ENCODE measurements at places on chromosomes 1 and 21.

GRCh38 chr21:46325073-46325912 is 1.3 kb downstream of the PCNT start:
- peak; percentile 40 for DNase-seq

- DNase-seq = no peak
Measured at GRCh38 chr21:41960386-41960785, 6.6 kb upstream of the C2CD2 start.

- no peak for DNase-seq
Measured at GRCh38 chr1:199639453-199639852, 388.1 kb upstream of the NR5A2 start.

- no peak for DNase-seq
Measured at GRCh38 chr21:45830221-45830640, 151.3 kb upstream of the COL6A1 start.

DNA sequence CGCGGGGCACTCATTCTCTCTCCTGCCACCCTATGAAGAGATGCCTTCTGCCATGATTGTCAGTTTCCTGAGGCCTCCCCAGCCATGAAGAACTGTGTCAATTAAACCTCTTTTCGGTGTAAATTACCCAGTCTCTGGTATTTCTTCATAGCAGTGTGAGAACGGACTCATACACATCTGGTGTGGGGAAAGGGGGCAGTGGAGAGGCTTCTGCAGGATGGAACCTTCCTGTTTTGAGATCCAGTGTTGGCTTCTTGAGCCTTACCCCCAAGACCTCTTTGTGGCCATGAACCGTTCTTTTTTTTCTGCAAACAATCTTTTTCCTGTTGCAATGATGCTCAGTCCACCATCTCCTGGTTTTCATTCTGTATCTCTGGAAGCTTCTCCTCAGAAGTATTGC is 248.4 kb downstream of the PRDM2 start:
- no peak for DNase-seq

DNA sequence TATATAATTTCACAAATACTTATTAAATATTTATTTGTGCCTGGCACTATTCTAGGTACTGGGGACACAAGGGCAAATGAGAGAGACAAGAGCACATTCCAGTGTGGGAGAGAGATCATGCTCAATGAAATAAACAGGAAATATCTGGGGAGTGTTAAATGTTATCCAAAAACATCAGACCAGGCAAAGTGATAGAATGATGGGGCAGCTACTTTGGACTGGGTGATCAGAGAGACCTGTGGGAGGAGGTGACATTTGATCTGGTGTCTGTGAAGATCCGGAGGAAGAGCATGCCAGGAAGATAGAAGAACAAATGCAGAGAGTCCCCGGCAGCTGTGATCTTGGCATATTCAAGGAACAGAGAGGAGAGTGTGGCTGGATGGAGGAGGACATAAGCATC is 27.5 kb upstream of the GNG12 start:
- no peak for DNase-seq

DNA sequence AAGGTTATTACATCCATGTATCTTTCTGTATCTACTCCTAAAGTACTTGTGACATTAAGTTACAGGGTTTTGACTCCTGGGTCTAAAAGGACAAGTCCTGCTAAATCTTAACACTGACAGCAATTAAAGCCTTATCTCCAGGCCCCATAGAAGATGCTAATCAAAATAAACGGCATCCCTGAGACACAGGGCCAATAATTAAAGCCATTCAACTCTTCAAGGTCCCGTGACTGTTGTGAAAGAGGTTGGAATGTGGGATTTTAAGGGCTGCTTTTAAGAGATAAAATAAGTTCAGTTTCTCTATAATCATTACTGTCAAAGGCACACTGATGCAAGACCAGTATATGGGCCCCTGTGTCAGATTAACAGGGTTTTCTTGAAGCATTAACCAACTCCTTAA is 8.3 kb downstream of the DNAI4 start:
- no peak for DNase-seq

- no peak for DNase-seq
Measured at GRCh38 chr1:42183957-42184268, 19.4 kb upstream of the GUCA2A start.

DNA sequence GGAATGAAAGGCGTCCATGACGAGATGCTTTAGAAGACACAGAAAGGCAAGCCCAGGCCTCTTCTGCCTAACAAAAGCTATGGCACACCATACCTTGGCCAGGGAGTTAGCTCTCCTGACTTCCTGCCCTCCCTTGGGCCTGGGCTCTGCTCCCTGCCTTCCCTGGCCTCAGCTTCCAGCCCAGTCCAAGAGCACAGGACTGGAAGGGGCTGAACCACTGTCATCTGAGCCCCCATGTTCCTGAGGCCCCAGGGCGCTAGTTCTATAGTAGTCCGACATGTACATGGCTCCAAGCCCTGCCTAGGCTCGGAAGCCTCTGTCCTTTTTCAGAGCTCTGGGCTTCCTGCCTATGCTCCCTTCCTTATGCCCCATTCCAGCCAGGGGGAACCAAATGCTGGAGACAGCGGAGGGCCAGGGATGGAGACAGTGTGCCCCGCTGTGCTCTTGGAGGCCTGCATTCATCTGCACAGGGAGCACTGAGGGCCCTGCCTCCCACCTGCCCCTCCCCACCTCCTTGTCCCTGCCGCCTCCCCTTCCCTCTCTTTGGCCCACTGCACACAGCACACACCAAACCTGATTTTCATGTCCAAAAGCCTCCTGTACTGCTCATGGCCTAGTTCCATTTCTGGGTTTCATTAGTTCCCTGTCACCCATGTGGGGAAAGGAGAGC is 240.1 kb downstream of the RHOU start:
- DNase-seq = no peak

DNA sequence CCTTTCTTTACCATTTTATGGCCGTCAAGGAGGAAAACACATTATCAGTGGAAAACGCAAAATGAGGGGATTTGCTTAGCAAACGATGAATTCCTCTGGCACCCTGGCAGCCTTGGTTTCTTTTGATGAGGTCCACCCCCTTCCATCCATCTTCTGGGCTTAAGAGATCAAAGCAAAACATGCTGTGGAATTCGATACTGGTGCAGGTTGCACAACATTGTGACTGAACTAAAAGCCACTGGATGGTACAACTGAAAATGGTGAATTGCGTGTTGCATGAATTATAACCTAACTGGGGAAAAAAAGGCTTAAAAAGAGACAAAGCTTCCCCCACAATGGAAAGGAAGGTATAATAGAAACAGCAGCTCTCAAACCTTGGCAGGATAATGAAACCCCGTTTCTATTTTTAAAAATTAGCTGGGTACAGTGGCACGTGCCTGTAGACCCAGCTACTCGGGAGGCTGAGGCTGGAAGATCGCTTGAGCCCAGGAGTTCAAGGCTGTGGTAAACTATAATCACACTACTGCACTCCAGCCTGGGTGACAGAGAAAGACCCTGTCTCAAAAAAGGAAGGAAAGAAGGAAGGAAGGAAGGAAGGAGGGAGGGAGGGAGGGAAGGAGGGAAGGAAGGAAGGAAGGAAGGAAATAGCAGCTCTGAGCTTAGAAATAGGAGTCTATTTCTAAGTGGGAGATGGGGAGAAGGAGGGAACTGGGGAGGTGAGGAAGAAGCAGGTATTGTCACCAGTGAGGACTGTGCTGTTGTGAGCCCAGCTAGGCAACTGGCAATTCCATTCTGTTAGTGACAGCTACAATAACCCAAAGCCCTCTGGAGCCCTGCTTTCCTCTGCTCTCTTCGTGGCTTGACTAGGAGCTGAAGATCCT is 29.0 kb upstream of the LGALS8 start:
- no peak for DNase-seq

DNA sequence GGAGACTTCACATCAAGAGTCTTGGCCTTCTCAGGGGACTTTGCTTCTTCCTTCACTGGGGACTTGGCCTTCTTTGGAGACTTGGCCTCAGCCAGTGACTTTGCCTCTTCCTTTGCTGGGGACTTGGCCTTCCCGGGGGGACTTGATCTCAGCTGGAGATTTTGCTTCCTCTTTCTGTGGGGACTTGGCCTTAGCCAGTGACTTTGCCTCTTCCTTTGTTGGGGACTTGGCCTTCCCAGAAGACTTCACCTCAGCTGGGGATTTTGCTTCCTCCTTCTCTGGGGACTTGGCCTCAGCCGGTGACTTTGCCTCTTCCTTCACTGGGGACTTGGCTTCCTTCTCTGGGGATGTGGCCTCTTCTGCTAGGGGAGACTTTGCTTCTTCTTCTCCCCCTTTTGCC is 13.5 kb upstream of the CD2 start:
- DNase-seq = no peak

DNA sequence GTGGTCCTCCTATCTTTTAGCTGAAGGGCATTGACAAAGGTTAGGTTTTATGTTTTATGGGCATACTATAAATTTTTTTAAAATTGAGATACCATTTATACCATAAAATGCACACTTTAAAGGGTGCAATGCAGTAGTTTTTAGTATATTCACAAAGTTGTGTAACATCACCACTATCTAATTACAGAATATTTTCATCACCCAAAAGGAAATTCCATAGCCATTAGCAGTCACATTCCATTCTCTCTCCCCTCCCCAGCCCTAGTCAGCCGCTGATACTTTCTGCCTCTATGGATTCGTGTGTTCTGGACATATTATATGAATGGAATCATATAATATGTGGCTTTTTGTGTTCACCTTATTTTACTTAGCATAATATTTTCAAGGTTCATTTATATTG is 135.8 kb upstream of the B3GALT2 start:
- no peak for DNase-seq

DNA sequence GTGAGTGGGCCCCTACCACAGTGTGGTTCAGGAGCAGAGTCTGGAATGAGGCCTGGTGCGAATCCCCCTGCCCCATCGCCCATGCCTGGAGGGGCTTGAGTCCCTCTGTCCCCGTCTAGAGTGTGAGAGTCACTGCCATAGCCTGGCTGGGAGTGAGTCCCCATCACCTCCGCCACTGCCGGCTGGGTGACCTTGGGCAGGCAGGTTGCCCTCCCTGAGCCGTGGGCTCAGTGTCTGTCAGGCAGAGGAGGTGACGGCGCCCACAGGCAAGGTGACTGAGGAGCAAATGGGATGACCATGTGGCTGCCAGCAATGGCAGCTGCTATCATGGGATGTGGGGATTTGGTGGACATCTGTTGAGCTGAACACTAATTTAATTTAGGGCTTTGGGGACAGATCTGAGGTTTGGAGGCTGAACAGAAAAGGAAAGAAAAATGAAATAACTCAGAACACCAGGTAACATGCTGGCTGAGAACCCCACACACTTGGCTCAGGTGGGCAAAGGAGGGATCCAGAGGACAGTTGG is 38.1 kb upstream of the GPR153 start:
- DNase-seq = no peak

GRCh38 chr1:17919525-17920439 is 164.6 kb downstream of the ACTL8 start:
- DNase-seq = no peak

DNA sequence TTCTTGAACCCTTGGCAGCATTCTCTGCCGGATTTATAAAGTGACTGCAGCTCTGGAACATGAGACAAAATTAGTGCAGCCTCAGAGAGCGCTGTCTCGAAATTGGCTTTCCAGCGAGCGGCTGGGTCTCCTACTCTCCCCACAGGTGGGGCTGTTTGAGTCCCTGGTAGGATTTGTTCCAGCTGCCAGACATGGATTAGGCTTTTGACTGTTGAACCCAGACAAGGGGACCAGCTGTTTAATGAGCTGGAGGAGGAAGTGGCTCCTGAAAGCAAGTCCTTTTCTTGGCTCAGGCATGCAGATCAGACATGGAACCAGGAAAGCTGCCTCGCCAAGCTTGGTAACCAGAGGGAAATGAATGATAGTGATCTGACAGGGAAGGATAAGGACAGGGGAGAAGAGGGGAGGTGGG is 69.6 kb downstream of the UBIAD1 start:
- DNase-seq = no peak

GRCh38 chr1:36822648-36823047 is 211.7 kb downstream of the GRIK3 start:
- no peak for DNase-seq

- no peak for DNase-seq
Measured at GRCh38 chr21:33075128-33075527, 5.2 kb downstream of the OLIG1 start.

GRCh38 chr21:39502631-39503030 is 50.9 kb downstream of the SH3BGR start:
- no peak for DNase-seq

- no peak for DNase-seq
Measured at GRCh38 chr1:43910343-43910742, 23.3 kb upstream of the ARTN start.

GRCh38 chr1:229059671-229060539 is 211.0 kb upstream of the RAB4A start:
- no peak for DNase-seq

- DNase-seq = no peak
Measured at GRCh38 chr1:72623299-72623708, 341.0 kb upstream of the NEGR1 start.

DNA sequence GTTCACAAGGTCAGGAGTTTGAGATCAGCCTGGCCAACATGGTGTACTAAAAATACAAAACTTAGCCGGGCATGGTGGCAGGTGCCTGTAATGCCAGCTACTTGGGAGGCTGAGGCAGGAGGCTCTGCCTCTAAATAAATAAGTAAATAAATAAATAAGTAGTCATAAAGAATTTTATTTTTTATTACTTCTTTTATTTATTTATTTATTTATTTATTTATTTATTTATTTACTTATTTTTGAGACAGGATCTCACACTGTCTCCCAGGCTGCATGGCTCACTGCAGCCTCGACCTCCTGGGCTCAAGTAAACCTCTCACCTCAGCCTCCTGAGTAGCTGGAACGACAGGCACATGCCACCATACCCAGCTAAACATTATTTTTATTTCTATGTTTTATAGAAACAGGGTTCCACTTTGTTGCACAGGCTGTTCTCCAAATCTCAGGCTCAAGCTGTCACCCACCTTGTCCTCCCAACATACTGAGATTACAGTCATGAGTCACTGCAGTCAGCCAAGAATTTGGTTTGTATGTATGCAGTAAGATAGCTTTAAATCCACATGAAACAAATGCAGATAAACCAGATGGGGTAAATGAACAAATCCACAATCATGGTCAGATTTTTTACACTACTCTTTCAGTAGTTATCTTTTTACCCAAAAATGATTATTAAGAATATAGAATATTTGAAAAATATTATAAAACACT is 523.3 kb upstream of the RGS18 start:
- no peak for DNase-seq

DNA sequence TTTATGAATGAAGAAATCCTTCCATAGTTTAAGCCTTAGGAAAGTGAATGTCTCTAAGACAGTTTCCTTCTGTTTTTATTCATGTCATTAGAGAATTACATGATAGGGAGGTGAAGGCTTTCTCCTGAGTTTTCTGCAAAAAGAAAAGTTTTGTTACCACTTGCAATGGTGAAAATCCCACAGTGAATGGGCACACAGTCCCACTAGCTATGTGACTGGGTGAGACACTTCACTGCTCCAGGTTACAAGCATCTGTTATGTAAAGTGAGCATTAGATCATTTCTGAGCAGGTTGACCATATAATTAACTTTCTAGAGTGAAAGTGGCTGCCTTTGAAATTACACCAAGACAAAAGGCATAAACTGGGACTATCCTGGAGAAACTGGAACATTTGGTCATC is 38.9 kb upstream of the GREM2 start:
- no peak for DNase-seq

DNA sequence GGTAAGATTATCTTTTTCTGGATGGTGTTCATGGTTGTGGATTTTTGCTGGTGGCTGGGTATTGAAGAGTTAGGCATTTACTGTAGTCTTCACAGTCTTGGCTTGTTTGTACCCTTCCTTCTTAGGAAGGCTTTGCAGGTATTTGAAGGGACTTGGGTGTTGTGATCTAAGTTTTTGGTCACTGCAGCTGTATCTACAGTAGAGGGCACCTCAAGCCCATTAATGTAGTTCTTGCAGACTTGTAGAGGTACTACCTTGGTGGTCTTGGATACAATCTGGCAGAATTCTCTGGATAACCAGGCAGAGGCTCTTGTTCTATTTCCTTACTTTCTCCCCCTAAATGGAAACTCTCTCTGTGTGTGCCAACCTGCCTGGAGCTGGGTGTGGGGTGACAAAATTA is 155.8 kb upstream of the BRINP3 start:
- DNase-seq = no peak

Measured in stimulated activated CD4-positive, alpha-beta T cell treated with anti-CD3 and anti-CD28 coated beads, Interleukin-1b, Interleukin-23, amount 100 ng/mL, for 24 hours (primary cell).